ENCODE measurements at places on chromosomes 3 and 15. TPM values are rescaled to one million over a fixed set of nuclear protein-coding genes. Genes with fewer than 3 reads are reported as not detected.

POPDC2 gene
- polyA plus RNA-seq, result 8.0 TPM

RAB5A gene
- 43.4 TPM for polyA plus RNA-seq

DZIP3 gene
- 42.0 TPM for polyA plus RNA-seq

LXN gene
- polyA plus RNA-seq, result 15.1 TPM

RAB6B gene
- polyA plus RNA-seq, result 8.6 TPM

GASK1A gene
- 6.2 TPM for polyA plus RNA-seq

MEIS2 gene
- polyA plus RNA-seq, result 7.0 TPM

CSTA gene
- polyA plus RNA-seq, result 2.8 TPM

TXNRD3 gene
- polyA plus RNA-seq, result 67.9 TPM

NPAP1 gene
- polyA plus RNA-seq, result 5.3 TPM

GOLGA8T gene
- polyA plus RNA-seq, result 10.6 TPM

KLHL6 gene
- 1.4 TPM for polyA plus RNA-seq

ADCY5 gene
- polyA plus RNA-seq, result 16.5 TPM

SLC22A14 gene
- polyA plus RNA-seq, result 11.9 TPM

HGD gene
- polyA plus RNA-seq, result 1.6 TPM

CISH gene
- 5.8 TPM for polyA plus RNA-seq

ARRDC4 gene
- polyA plus RNA-seq, result 28.3 TPM

MGA gene
- 20.3 TPM for polyA plus RNA-seq

GOLGA8Q gene
- polyA plus RNA-seq, result 10.4 TPM

ALG1L2 gene
- not detected for polyA plus RNA-seq

GOLGA8O gene
- polyA plus RNA-seq, result 7.0 TPM

SNX4 gene
- 22.8 TPM for polyA plus RNA-seq

MAP1A gene
- 11.4 TPM for polyA plus RNA-seq

ADAMTS7 gene
- polyA plus RNA-seq, result 5.7 TPM

HRG gene
- polyA plus RNA-seq, result 0.16 TPM

SOX2 gene
- polyA plus RNA-seq, result 7.2 TPM

GRK7 gene
- 0.12 TPM for polyA plus RNA-seq

SLC12A8 gene
- 10.3 TPM for polyA plus RNA-seq

ERICH6 gene
- 52.5 TPM for polyA plus RNA-seq

CPLX3 gene
- polyA plus RNA-seq, result 3.6 TPM

MINAR1 gene
- 0.82 TPM for polyA plus RNA-seq

POLQ gene
- 3.7 TPM for polyA plus RNA-seq

OXNAD1 gene
- 11.8 TPM for polyA plus RNA-seq

CNTN6 gene
- 0.22 TPM for polyA plus RNA-seq

ATP2B2 gene
- polyA plus RNA-seq, result 1.1 TPM

RLBP1 gene
- 1.1 TPM for polyA plus RNA-seq

SLC35G2 gene
- 22.4 TPM for polyA plus RNA-seq

CD96 gene
- polyA plus RNA-seq, result 1.5 TPM

HYAL1 gene
- polyA plus RNA-seq, result 3.7 TPM

All from testis (tissue), 5 donors.